ENCODE measurements at places on chromosomes 2 and 18.

GRCh38 chr18:49609256-49610021 is 47.6 kb downstream of the LIPG start:
- DNase-seq = no peak

DNA sequence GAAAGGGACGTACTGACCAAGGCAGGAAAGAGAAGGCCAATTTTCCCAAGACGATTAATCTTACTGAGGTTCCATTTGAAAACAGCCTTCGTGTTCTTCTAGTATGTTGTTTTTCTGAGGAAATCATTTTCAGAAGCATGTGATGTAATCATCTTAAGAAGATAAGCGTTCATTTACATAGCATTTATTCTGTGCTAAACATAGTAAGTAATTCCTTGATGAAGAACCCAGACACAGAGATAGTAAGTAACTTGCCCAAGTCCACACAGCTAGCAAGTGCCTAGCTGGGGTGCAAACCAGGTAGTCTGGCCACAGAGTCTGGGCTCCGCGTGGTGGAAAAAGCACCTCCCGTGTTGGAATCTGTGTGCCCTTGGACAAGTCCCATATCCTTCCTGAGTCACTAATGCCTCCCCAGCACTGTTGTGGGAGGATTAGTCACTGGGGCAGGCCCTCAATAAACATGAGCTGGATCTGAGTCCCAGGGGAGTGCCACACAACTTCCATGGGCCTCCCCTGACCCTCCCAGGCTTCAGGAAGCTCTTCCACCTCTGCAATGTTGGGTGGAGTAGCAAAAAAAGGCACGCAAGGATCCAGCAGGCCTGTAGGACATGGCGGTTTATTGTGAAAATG is 26.9 kb upstream of the ASAP2 start:
- DNase-seq = no peak

DNA sequence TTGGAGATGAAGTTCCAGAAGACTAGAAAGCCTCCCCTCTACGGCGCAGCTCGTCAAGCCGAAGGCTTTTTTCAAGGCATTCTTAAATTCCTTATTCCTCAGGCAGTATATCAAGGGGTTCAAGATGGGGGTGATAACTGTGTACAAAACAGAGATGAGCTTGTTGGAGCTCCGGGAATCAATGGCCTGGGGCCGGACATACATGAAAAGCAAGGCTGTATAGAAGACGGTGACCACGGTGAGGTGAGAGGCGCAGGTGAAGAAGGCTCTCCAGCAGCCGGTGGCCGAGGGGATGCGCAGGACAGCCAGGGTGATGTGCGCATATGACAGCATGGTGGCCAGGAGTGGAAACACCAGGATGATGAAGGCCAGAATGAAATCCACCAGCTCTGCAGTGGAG is 8.2 kb downstream of the OR6B3 start:
- DNase-seq = no peak

- DNase-seq = no peak
Measured at GRCh38 chr2:78861546-78861945, 164.0 kb upstream of the REG3G start.

GRCh38 chr2:41899189-41899588 is 148.6 kb upstream of the PKDCC start:
- DNase-seq = no peak
